Stimulated activated CD4-positive, alpha-beta T cell treated with anti-CD3 and anti-CD28 coated beads, Interleukin-4, amount 100 ng/mL, for 4 hours (primary cell): ENCODE measurements at places on chromosomes 12 and 14.

GRCh38 chr14:33992274-33993007 lies 41.6 kb upstream of the EGLN3 start:
- no peak for DNase-seq

DNA sequence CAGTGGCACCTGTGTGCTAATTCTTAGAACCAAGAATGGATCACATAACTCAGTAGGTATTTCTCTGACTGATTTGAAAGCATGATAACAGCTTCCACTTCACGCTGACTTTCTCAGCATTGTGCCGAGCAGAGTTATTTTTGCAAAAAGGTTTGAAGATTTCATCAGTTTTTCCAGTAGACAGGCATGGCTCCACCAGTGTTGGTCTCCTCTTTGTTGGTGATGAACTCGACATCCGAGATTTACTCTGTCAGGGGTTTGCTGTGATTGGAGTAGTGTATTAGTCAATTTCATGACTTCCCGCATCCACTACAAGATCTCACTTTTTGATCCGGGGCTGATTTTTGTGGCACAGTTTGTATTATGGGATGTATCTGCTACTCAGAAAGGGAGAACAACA lies 85.3 kb downstream of the PRKCH start:
- no peak for DNase-seq

DNA sequence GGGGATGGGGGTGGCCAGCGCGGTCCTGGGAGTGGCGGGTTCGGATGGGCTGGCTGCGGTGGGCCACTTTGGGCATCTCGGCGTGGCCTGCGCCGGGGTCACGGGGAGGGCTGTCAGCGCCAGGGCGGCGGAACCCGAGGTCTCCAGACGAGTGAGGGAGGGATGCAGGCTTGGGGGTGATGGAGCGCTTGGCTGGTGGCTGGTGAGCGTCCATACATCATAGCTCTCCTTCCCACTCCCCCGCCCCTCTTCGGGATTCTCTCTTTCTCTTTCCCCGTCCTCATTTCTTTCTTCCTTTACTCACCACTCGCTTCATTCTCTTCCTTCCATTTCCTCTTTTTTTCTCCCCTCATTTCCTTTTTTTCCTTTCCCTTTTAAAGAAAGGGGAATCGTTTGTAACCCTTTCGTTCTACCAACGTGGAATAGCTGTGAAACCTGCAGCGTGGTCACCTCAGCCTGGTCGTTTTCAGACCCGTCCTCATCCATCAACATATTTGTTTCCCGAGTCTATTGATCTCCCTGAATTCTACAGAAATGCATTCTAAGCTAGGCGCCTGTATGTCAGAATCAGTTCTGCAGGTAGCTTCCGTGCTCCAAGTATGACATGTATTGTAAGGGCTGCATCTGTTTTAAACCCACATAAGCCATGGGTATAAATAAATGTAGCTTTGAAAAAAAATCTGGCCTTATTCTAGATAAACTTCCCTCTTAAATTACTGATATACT lies 260.3 kb upstream of the E2F7 start:
- DNase-seq, result no peak

DNA sequence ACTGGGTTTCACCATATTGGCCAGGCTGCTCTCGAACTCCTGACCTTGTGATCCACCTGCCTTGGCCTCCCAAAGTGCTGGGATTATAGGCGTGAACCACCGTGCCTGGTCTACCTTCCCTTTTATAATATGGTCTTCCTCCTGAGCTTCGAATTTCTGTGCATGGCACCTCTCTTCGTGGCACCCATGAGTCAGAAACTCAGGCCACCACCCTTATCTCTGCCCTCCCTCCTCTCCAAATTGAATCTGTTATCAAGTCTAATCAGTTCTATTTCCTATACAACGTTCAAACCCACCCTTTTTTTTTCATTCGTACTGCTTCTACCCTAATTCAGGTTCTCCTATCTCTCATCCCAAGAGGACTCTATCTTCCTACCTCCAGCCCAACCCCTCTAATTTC lies 5.0 kb upstream of the TINF2 start:
- no peak for DNase-seq
